Right ventricle myocardium inferior (tissue), 1 donor: ENCODE measurements at places on chromosomes 3 and 15. TPM values are rescaled to one million over a fixed set of nuclear protein-coding genes. Genes with fewer than 3 reads are reported as not detected.

- no peak for DNase-seq
Measured at GRCh38 chr3:147755310-147755709, 346.1 kb downstream of the ZIC1 start.

- DNase-seq, result no peak
Measured at GRCh38 chr3:120370463-120370862, 21.3 kb upstream of the LRRC58 start.

DNA sequence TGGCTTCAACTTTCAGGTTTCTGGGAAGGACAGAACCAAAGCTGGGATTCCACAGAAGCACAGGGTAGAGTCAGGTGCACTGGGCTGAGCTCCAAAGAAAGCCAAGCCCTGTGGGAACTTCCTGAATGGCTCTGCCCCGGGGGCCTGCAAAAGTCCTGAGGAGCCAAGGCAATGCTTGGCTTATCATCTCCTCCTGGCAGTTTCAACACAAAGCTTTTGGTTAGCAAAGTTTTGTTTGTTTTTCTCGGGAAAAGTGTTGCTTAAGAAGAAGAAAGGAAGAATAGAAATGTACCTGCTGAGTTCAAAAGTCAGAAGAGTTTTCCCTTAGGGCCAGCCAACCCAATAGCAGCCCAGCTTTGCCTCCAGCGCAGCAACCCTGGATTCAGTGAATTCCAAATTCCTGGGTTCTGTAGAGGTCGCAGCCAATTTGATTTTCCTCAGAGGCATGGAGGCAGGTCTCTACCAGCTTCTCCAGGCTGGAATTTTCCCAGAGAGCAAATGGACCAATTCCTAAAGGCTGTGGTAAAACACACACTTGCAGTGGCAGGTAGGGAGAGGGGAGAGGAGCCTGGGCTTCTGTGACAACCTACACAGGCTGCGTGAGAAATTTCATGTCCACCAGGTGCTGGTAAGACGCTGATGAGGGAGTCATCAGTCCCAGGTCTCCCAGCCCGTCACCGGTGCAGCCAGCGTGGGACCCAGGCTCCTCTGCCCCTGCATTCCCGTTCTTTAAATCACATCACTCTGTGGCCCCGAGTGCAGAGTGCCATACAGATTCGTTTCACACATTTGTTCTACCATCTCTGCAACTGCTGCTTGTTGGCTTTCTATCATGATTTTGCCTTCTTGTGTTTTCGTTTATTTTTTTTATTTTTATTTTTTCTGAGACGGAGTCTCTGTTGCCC is 54.3 kb upstream of the SNRPA1 start:
- DNase-seq, result no peak

GRCh38 chr15:80562033-80562432 is 133.1 kb upstream of the ABHD17C start:
- no peak for DNase-seq

- DNase-seq, result no peak
Measured at GRCh38 chr3:10380906-10381305, 60.0 kb upstream of the SEC13 start.

GRCh38 chr3:175257123-175257522 is 398.0 kb downstream of the NAALADL2 start:
- no peak for DNase-seq

GRCh38 chr15:93825682-93826081 is 405.7 kb upstream of the MCTP2 start:
- DNase-seq, result no peak

DNA sequence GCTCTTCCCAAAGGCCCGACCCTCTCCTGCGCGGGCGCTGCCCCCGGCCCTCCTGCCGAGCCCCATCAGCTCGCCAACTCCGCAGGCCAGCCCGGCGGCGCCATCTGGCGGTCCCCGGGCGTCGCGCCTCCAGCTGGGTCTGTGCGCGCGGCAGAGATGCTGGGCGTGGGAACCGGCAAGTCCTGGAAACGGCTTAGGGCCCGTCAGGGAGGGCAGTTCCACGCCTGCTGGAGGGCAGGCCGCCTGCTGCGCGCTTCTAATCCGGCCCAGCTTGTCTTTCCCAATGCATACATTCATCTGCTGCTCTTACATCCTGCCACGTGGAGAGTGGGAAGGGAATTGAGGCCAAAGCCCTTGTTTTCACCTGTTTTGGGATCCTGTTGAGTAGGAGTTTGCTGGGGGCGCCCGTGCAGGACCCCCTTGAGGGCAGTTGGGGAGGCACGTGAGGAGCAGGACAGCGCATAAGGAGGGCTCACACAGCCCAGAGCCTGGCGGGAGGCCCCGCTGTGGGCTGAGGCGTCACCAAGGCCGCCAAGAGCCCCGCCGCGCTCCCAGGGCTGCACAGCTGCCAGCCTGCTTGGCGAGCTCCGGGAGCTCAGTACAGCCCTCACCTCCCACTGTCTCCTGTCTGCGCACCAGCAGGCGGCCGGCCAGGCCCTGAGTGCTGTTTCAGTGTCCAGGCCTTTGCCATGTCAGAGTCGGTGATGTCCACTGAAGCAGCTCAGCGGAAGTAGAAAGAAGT is 165.6 kb downstream of the NSMCE3 start:
- DNase-seq, result peak; percentile 78

DNA sequence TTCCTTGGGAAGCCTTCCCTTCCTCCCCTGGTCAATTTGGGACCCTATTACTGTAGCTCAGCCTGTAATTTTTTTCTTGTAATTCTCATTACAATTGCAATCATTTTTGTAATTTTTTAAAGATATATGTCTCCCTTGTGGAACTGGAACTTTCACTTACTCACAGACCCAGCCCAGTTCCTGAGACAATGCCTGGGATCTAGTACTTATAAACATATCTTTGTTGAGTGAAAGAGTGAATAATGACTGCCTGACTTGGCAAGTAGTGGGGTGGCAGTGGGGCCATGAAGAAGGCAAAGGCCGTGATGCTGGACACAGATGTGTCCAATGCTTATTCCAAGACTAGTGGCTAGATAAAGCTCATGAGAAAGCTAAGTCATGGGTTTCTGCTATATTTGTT is 294.5 kb upstream of the LRRN1 start:
- no peak for DNase-seq

DNA sequence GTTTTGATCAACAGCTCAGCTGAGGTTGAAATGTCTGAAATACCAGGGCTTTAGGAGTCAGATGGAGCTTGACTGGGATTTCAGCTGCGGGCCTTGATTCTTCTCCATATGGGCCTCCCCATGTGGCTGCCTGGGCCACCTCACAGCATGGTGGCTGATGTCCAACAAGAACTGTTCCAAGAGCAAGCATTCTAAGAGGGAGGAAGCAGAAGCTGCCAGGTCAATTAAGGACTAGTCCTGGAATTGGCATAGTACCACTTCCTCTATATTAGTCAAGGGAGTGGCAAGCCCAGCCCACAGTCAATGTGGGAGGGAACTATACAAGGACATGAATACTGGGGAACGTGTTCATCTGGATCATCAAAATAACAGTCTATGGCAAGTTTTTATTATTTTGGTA is 181.7 kb upstream of the ANKRD28 start:
- DNase-seq, result no peak

DNA sequence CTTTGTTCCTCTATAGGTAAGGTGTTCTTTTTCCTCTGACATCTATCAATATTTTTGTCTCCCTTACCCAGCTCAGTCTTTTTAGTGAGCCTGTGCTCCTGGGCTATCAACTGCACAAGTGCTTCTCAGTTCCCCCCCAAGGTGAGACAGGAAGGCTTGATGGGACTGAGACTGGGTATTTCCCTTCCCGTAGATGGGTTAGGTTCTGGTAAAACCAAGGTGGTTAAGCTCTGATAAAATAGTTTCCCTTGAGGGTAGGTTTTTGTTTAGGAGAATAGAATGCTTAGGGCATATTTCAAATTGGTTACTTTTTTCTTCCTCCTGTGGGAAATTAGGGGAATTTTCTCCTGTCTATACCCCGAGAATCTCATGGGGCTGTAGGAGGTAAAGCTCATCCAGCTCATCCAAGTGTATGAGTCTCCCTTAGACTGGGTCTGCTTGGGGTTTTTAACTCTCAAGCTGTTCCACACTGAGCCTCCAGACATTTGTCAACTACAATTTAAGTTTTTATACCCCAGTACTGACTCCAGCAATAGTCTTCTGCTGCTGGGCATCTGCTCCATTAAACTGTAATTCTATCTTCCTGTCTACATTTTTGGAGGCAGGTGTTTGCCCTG is 44.9 kb downstream of the OXSR1 start:
- DNase-seq, result no peak

Gene C3orf20
- not detected for total RNA-seq

Gene FBXL22
- 33.2 TPM for total RNA-seq

Gene IL12A
- total RNA-seq, result 0.46 TPM

Gene MORC1
- total RNA-seq, result not detected
